Activated CD8-positive, alpha-beta T cell treated with anti-CD3 and anti-CD28 coated beads for 36 hours (primary cell): ENCODE measurements at places on chromosomes 5 and 9. TPM values are rescaled to one million over a fixed set of nuclear protein-coding genes. Genes with fewer than 3 reads are reported as not detected.
A peak's percentile ranks its signal among the peaks of the same experiment; 100 is the strongest.

The SPINK5 gene
- total RNA-seq = not detected

The ADAMTS13 gene
- 2.5 TPM for total RNA-seq

The NR5A1 gene
- not detected for total RNA-seq

- no peak for DNase-seq
Measured at GRCh38 chr5:137758715-137759306, 4.6 kb upstream of the HNRNPA0 start.

DNA sequence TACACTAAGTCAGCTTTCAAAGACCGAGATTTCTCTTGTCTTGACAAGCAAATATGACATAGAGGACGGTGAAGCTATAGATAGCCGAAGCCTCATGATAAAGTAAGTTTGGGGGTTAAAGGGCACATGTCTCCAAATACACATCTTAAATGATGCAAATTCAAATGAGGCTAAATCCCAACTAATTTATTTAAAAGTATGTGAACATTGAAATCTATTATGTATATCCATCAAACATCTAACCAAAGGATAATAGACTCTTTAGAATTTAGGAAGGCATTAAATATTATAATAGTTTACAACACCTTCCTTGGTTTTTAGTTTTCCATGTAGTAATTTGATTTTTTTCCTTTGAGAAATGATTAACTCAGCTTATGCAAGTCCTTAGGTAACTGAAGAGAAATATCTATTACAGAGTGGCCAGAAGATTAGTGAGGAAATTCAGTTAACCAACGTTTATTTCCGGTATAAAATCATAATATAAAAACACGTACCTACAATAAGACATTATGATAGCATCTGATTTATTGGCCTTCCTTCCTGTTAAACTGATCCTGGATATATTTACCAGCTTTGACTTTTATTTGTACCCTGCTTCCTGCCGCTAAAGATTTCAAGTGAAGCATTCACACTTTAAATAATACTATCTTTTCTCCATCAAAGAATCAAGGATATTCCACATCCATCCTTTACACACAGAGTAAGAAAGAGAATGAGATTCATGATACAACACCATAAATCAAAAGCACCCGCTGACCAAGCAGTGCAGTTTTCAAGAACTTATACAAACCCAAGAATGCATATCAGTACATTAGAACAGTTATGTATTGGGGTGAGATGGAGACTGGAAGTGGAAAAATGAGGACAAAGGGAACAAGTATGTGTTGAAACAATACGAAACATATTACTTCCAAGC lies 31.9 kb upstream of the F2R start:
- DNase-seq = no peak

DNA sequence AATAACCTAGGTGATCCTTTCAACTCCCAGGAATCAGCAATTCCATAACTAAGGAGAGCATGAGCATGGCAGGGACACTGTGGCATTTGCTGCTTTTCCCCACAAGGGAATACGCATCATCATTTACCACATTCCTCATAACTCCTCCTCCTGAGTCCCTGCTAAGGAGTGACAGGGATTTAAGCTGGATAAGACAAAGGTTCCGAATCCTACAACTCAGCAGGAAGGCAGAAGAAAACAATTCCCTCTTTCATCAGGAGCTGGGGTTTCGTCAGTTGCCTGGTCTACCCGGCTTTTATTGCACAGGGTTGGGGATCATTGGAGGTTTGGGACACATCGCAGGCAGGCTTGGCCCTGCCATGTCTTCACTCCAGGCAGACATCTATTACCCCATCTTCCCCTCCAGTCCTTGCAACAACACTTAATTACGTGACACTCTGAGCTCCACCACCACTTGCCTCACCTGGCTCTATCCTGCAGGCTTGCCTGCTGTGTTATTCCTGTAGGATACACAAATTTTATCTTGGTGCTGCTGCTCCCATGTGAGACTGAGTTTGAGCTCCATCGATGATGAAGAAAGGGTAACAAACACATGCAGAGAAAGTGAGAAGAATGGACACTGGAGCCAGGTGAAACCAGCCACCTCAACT lies 563.0 kb upstream of the KLF4 start:
- DNase-seq = no peak

GRCh38 chr5:147509710-147510651 lies at the start of gene DPYSL3:
Gene DPYSL3 (minus strand): TSS chr5:147510068. CDS start chr5:147509858, 210 bp downstream.
- peak; percentile 14 for DNase-seq

- peak; percentile 31 for DNase-seq
Measured at GRCh38 chr5:40841068-40841805, at the start of gene CARD6. Gene CARD6 (plus strand): TSS chr5:40841367. CDS start chr5:40841383, 16 bp downstream.

GRCh38 chr9:105244734-105245028 lies 230 bp downstream of the SLC44A1 start:
- no peak for DNase-seq

- DNase-seq = no peak
Measured at GRCh38 chr5:74404574-74405508, 235.7 kb downstream of the ENC1 start.

GRCh38 chr5:80481019-80481893 lies 6.6 kb upstream of the FAM151B start:
- peak; percentile 52 for DNase-seq

DNA sequence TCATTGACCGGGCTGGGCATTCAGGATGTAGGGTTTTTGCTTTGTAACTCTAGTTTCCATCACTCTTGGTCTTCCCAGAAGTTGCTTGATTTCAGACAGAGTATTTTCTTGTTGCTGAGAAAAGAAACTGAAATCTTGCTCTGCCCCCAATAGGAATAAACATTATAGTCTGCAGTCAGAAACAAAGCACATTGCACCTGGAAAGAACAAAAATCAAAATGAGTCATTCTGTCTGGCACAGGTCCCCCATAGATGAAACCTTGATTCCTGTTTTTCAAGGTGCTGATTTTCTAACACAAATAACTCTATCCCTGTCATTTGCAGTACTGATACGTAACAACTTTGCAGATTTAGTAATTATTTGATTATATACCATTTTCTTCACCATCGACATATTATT lies 232.1 kb downstream of the FBXO4 start:
- DNase-seq = no peak

- DNase-seq = no peak
Measured at GRCh38 chr5:102218159-102218558, 77.9 kb downstream of the SLCO4C1 start.

GRCh38 chr5:119324842-119325241 lies 31.0 kb upstream of the TNFAIP8 start:
- no peak for DNase-seq

DNA sequence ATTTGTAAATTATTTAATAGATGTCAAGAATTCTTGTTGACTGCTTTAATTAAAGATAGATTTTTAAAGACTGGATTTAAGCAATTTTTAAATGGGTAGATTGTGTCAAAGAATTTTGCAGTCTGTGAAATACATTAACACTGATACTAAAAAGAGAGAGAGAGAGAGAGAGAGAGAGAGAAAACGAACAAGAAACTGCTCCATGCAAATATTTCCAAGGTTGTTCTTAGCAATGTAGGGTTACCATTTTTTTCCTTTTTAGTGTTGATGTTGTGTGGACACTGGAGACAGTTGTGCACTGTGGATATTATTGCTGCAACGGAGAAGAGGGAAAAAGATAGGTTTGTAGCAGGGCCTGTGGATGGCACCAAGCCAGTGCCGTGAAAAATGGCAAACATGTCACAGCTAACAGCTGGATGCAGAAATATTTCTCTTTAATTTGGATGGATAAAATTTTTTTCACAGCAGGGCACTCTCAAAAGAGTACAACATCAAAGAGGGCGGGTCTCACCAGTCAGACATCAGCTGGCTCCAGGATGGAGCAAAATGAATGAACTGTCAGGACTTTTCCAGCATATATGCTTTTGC lies 58.2 kb downstream of the PRDM6 start:
- no peak for DNase-seq

DNA sequence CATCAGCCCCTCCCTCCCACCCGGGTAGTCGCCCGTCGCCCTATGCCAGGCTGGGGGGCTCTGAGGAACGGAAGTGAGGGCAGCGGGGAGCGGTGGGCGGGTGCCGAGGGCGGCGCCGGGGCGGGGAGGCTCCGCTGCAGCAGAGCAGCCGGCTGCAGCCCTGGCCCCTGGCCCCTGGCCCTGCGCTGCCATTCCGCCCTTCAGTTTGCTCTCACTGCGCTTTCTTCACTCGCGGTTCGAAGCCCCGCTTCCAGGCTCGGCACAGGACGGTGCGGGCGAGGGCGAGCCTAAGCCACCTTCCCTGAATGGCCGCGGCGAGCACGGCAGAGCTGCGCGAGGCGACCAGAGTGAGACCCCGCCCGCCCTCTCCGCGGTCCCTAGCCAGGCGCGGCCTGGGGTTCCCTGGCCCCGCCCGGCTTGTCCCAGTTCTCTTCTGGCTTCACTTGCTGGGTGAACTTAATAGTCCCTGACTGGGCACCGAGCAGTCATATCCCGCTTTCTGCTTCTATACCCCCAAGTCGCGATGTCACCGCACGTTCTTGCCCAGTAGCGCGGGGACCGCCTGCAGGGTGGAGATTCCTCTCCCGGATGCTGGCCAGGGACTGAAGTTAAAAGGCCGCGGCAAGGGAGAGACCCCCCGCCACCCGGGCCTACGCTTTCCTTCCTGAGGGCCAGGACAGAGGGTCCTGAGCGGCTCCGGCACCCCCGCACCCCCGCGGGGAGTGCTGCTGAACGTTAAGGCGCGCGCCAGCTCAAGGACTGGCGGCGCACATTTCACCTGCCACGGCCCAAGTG lies 623 bp upstream of the TRIM36 start:
- DNase-seq = peak; percentile 38

The LRRC19 gene
- not detected for total RNA-seq

The LTC4S gene
- total RNA-seq = 1.3 TPM

- no peak for DNase-seq
Measured at GRCh38 chr5:1016036-1016435, 7.4 kb downstream of the NKD2 start.

The ROPN1L gene
- total RNA-seq = not detected

The TMC1 gene
- total RNA-seq = not detected

DNA sequence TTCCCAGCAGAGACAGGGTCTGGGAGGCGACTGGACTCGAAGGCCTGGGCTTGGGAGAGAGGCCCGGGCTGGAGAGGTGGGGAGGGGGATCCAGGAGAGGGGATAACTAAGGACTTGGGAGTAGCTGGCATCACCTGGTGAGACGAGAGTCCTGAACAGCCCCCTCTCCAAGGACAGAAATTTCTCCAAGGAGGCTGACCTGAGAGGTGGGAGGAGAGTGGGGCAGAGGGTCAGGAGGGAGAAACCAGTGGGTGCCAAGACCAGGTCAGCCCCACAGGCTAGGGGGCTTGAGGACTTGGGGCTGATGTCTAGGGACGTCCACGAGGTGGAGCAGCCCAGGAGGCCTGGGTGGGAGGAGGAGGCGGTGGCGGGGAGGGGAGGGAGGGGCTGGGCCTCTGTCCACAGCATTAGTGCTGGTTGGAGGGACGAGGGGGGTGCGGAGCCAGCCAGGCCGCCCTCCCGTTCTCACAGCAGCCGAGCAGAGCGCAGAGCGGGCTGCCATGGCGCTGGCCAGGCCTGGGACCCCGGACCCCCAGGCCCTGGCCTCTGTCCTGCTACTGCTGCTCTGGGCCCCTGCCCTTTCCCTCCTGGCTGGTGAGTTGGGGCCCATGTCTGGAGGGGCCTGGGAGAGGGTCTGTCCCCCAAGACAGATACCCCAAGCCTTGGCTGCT lies at the start of gene CRB2:
Gene CRB2 (plus strand): TSS at position 437 of the 671 bp plus-strand sequence. CDS start 64 bp downstream, at position 501.
- no peak for DNase-seq

DNA sequence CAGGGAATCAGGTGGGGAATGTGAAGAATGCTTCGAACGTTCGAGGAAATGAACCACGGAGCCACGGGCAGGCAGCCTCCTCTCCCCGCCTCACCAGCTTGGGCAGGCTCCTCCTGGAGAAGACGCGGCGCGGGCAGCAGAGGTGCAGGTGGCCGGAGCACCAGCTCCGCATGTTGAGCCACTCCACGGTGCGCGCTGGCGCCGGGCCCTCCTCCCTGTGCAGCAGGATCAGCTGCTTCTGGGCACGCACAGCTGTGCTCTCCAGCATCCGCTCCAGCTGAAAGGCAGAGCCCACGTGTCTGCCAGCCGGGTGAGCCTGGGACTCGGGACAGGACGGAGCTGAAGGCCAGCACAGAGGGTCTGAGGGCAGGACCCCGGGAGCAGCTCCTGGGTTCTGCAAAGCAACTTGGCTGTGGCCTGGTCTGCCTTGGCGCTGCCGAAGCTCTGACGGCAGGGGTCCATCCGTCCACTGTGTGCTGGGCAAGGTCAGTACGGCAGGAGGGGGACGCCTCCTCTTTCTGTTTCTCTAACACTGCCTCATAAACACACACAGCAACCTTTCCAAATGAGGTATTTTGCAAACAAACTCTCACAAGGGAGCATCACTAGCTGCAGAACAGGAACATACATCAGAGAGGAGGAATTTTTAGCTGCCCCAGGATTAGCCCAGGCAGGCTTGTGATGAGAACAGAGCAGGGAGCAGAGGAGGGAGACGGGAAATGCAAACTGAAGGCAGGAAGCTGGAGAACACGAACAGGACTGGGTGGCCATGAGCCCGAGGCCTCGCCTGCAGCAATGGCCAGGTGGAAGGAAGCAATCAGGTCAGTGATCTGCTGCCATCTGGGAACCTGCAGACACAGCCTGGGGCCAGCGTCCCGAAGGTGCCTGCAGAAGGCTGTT lies 20.1 kb upstream of the NSMF start:
- DNase-seq = no peak

- DNase-seq = no peak
Measured at GRCh38 chr5:119383008-119383407, 27.2 kb downstream of the TNFAIP8 start.

The MYMK gene
- not detected for total RNA-seq

DNA sequence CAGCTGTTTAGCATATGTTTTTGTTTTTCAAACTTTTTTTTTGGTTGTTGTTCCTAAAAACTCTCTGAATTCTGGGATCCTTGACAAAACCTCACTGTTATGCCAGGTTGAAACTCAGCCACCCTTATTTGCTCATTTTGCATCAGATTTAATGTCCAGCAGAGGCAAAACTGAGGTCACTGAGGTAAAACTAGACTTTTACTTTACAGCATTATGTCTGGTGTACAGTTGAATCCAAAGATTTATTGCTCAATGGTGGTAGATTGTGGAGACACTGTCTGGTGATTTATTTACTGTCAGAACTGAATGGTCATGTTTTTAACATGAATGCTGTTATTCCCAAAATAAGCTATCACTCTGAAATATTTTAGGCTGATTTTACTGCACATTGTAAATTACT lies 87.9 kb downstream of the FBXL7 start:
- DNase-seq = no peak

DNA sequence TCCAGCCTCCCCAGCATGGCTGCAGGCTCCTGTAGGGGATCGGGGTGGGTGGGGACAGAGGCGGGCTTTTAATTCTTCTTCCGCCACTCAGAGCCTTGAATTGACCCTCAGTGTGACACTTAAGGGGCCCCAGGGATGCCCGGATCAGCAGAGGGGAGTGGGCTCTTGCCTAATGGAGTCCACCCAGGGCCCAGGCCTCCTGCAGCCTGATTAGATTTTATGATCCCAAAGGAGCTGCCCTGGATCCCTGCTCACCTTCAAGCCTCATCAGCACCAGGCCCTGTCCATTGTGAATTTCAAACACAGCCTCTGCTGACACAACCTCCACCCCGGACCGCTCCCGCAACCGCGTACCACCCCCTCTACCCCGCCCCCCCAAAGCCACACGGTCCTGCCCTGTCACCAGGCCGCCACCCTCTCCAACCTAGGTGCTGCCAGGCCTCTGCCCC lies 214.1 kb upstream of the IER5L start:
- DNase-seq = no peak

The TICAM2 gene
- total RNA-seq = 0.96 TPM
